ENCODE measurements at places on chromosomes 16 and 17. TPM values are rescaled to one million over a fixed set of nuclear protein-coding genes. Genes with fewer than 3 reads are reported as not detected.

- no peak overlapping the region for H3K27ac ChIP-seq
- H3K4me3 ChIP-seq, result no peak overlapping the region
- no peak for DNase-seq
- no peaks in the 10 kb centered on the region for H3K36me3 ChIP-seq
- no peaks in the 10 kb centered on the region for H3K27me3 ChIP-seq
Observed at GRCh38 chr16:8986111-8986510, 22.4 kb upstream of the USP7 start.

GRCh38 chr16:70476272-70477020 lies 22.1 kb downstream of the FCSK start:
- H3K27me3 ChIP-seq, result no peaks in the 10 kb centered on the region
- peaks cover 14% of the 10 kb centered on the region for H3K4me1 ChIP-seq
- peak overlapping the region; percentile 66 for H3K27ac ChIP-seq
- peak overlapping the region; percentile 43 for H3K4me3 ChIP-seq
- peaks cover 38% of the 10 kb centered on the region for H3K36me3 ChIP-seq

DNA sequence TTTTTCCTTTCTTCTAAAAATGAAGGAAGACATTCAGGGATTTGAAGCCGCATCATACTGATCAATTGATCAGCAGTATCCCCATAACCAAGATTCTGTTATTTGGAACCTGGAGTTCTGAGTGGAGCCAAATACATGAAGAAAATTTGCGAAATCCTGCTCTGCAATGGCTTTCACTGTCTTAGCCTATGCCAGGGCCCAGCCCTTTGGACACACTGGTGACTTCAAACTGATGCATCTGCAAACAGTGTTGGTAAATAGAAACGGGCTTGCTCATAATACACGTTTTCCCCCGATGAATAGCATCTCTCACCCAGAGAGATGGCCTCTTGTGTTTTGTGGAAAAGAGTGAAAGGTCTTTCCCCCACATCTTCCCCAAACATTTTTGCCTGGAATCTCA lies 87.6 kb upstream of the TOX3 start:
- H3K27me3 ChIP-seq, result no peaks in the 10 kb centered on the region
- no peak overlapping the region for H3K4me3 ChIP-seq
- no peak overlapping the region for H3K27ac ChIP-seq
- H3K4me1 ChIP-seq, result no peaks in the 10 kb centered on the region
- no peak for DNase-seq

DNA sequence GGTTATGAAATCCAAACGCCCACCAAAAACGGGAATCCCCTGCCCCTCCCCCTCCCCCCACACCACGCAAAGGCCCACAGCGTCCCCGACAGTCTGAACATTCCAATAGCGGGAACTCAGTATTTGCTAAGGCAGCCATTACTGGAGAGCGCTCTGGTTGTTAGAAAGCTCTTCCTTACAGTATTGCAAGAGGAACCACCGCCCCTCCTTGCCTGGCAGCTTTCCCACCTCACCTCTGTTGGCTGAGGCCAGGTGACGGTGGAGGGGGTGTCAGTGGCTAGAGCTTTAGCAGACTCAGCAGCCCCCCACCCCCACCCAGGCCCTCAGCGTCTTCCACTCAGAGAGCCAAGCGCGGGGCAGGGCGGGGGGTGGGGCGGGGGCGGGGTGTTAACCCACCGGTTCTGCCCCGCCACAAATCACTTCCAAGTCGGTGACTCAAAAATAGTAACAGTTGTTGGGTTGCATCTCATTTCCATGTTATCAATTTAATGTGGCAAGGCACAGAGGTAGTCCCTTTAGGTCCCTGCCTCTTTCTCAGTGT lies 2.2 kb upstream of the PLEKHH3 start:
- peak overlapping the region; percentile 94 for H3K27ac ChIP-seq
- H3K4me3 ChIP-seq, result peak overlapping the region; percentile 93
- peaks cover 74% of the 10 kb centered on the region for H3K36me3 ChIP-seq
- peaks cover 62% of the 10 kb centered on the region for H3K4me1 ChIP-seq
- peaks cover 30% of the 10 kb centered on the region for H3K27me3 ChIP-seq

DNA sequence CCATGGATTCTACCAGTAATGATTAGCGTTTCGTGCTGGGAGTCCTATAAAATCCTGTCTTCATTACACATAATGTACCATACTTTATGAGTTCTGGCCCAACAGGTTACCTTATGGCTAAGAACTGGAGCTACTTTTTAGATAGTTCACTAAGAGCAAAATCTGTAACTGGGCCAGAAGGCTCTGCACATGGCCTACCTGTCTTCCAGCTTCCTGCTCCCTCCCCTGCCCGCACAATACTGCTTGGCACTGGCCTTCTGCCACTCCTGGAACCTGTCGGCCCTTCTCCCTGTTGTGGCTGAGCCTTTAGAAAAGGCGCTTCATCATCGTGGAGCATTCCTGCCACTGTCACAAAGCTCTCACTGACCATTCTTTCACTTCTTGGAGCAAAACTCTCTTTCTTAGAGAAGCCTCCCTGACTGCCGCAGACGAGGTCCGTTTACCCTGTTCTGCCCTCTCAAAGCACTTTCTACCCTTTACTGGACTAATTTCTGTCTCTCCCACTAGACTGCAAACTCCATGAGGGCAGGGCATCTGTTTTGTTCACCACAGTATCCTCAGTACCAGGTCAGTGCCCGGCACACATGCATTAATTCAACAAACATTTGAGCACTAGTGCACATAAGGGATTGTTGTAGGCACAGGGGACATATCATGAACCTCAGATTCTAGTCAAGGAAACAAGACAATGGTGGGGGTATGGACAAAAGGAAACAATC lies 116.5 kb downstream of the PARN start:
- H3K4me1 ChIP-seq, result no peaks in the 10 kb centered on the region
- no peaks in the 10 kb centered on the region for H3K36me3 ChIP-seq
- no peak overlapping the region for H3K27ac ChIP-seq
- no peak for DNase-seq
- H3K4me3 ChIP-seq, result no peak overlapping the region
- no peaks in the 10 kb centered on the region for H3K27me3 ChIP-seq

Gene NPEPPS
- total RNA-seq, result 342 TPM

DNA sequence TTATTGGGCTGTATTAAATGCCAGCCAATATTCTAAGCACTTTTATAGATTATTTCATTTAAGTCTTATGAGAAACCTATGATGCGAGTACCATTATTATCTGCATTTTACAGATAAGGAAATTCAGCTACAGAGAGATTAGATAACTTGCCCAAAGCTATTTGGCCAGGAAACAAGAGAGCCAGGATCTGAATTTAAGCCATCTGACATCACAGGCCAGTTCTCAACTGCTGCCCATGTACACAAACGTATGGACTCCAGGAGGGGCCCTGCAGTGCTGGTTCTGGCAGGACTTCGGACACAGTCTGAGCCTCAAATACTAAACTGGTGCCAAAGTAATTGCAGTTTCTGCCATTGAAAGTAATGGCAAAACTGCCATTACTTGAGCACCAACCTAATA lies 40.2 kb downstream of the CPPED1 start:
- no peaks in the 10 kb centered on the region for H3K4me1 ChIP-seq
- H3K4me3 ChIP-seq, result no peak overlapping the region
- no peak overlapping the region for H3K27ac ChIP-seq
- H3K36me3 ChIP-seq, result no peaks in the 10 kb centered on the region

GRCh38 chr17:51128076-51128475 lies 7.4 kb upstream of the SPAG9 start:
- DNase-seq, result peak; percentile 53
- no peak overlapping the region for H3K27ac ChIP-seq
- no peaks in the 10 kb centered on the region for H3K27me3 ChIP-seq
- no peaks in the 10 kb centered on the region for H3K36me3 ChIP-seq
- H3K4me3 ChIP-seq, result no peak overlapping the region

DNA sequence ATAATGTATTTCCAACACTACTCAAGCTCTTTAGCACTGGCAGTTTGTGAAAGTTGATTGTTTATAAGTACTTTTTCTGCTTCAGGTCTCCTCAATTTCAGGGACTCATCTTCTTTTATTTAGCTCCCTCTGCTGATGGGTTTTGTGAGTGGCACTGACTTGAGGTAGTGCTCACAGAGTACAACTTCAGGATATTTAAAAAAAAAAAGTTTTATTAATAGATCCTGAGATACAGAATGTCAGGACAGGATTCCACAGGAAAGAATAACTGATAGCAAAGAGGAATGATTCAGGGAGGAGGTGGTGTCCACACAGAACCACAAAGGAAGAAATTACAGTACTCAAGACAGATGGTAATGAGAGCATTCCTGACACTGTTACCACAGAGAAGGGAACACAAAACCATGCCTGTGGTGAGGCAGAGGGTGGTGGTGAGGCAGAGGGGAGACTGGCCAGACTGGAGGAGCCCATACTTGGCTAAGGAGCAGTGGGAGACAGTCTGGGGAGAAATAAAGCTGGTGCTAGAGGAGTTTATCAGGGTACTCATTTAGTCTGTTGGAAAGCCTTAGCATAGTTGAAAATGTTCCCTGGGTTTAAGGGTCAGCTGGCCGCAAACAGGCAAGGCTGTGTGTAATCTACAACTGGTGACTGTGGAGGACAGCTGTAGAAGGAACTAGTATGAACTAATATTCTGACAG lies 63.7 kb downstream of the SPAG9 start:
- H3K4me1 ChIP-seq, result peaks cover 27% of the 10 kb centered on the region
- H3K4me3 ChIP-seq, result no peak overlapping the region
- peak overlapping the region; percentile 48 for H3K27ac ChIP-seq
- peak; percentile 60 for DNase-seq

GRCh38 chr16:50449800-50450199 lies 81.0 kb upstream of the BRD7 start:
- H3K36me3 ChIP-seq, result no peaks in the 10 kb centered on the region
- H3K27ac ChIP-seq, result no peak overlapping the region
- no peak for DNase-seq
- peaks cover 100% of the 10 kb centered on the region for H3K27me3 ChIP-seq

DNA sequence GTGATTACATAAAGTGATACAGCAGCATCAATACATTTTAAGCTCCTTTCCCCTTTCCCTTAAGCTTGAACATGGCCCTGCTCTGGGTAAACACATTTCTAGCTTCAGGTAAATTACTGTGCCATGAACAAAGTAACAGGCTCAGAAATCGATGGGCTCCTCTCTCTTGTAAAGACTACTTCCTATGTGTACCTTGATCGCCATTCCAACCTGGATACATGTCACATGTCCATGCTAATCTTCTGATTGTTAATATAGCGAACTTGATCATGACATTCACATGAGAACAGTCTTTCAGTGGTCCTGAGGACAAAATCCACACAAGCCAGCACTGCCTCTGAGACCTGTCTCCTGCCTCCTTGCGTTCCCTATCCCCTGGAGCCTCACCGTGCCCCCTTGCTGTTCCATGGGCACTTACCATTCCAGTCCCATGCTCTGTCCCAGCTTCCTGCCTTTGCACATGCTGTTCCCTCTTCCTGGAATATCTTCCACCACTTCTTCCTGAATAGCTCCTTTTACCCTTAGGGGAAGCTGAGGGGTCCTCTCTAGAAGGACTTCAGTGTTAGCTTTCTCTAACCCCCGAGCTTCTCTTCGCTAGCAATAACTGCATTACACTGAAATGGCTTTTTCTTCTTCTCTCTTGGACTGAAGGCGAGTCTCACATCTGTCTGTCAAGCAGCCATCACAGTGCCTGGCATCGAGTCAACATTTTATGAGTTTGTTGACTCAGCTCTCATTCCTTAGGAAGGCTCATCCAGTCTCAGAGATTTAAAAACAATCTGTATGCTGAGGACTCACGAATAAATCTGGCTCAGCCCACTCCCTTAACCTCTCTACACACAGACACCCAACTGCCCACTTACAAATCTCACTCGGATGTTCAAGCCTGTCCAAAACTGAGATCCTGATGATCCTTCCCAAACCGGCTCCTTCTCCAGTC lies 93.3 kb downstream of the ASIC2 start:
- peaks cover 54% of the 10 kb centered on the region for H3K27me3 ChIP-seq
- no peaks in the 10 kb centered on the region for H3K36me3 ChIP-seq
- H3K4me3 ChIP-seq, result no peak overlapping the region
- H3K27ac ChIP-seq, result no peak overlapping the region
- H3K4me1 ChIP-seq, result no peaks in the 10 kb centered on the region
- DNase-seq, result no peak

Gene NPIPB13
- 20.5 TPM for total RNA-seq

- H3K27ac ChIP-seq, result peak overlapping the region; percentile 96
- H3K36me3 ChIP-seq, result peaks cover 56% of the 10 kb centered on the region
- no peaks in the 10 kb centered on the region for H3K27me3 ChIP-seq
Observed at GRCh38 chr16:48366165-48367093, 18.8 kb downstream of the SIAH1 start.

GRCh38 chr17:37131669-37132611 lies 183.2 kb downstream of the AATF start:
- peaks cover 23% of the 10 kb centered on the region for H3K36me3 ChIP-seq
- no peaks in the 10 kb centered on the region for H3K27me3 ChIP-seq
- H3K4me3 ChIP-seq, result no peak overlapping the region

GRCh38 chr17:56779898-56780777 lies 53.6 kb downstream of the C17orf67 start:
- peak overlapping the region; percentile 42 for H3K27ac ChIP-seq
- peaks cover 33% of the 10 kb centered on the region for H3K27me3 ChIP-seq
- peak overlapping the region; percentile 59 for H3K4me3 ChIP-seq

Gene USP6
- not detected for total RNA-seq

DNA sequence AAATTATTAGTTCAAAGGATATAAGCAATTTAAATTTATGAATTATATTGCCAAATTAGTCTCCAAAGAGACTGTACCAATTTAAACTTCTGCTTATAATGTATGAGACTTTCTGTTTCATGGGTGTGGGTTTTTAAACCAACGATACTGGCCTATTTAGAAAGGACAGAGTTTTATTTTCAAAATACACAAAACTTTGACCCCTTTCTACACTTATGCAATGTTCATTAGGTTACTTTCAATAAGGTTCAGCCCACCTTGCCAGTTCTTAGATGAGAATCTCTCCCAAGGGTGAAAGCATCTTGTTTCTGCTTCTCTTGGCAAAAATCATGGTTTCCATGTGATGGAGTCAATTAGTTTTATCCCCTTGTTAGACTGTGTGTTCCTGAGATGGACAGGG lies 84.7 kb downstream of the MYO1D start:
- no peak overlapping the region for H3K27ac ChIP-seq
- H3K36me3 ChIP-seq, result peaks cover 14% of the 10 kb centered on the region
- no peaks in the 10 kb centered on the region for H3K27me3 ChIP-seq

DNA sequence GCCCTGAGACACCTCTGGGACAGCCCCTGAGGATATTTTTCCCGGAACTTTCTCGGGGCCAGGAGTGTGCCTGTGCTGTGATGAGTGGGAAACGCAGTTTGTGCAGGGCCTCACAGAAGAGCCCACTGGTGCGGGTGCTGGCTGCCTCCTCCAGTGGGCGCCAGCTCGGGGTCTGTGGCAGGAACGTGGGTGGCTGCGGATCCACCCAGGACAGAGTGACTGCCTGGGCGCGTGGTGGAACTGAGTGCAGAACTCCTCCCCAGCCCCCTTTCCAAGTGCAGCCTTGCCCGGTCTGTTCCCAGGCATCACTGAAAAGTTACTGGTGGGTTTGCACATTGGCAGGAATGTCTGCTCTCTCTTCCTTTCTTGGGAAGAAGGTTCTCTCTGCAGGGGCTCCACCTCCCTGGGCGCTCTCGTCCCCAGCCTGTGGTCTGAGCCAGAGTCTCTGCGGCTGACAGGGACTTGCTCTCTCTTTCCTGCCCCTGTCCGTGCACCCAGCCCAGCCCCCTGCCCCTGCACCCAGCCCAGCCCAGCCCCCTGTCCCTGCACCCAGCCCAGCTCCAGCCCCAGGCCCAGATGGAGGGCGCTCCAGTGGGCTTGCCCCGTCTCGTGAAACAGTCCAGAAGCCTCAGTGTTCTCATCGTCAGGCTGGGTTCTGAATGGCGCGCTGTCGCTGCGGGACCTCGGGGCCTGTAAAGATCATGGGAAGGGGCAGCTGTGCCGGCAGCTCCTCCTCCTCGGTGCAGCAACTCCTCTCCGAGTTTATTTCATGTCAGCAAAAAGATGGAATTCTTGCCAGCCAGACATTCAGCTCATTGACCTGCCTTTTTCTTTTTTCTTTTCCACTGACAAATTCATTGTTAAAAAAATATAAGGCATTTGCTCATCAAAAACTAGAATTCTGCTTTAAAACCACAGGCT lies 117.5 kb downstream of the BANP start:
- no peak overlapping the region for H3K27ac ChIP-seq
- no peaks in the 10 kb centered on the region for H3K27me3 ChIP-seq
- H3K36me3 ChIP-seq, result peaks cover 12% of the 10 kb centered on the region

Gene PAQR4
- 51.0 TPM for total RNA-seq
